HCT116 (cell line): ENCODE measurements at places on chromosomes 6 and 20. TPM values are rescaled to one million over a fixed set of nuclear protein-coding genes. Genes with fewer than 3 reads are reported as not detected.

DNA sequence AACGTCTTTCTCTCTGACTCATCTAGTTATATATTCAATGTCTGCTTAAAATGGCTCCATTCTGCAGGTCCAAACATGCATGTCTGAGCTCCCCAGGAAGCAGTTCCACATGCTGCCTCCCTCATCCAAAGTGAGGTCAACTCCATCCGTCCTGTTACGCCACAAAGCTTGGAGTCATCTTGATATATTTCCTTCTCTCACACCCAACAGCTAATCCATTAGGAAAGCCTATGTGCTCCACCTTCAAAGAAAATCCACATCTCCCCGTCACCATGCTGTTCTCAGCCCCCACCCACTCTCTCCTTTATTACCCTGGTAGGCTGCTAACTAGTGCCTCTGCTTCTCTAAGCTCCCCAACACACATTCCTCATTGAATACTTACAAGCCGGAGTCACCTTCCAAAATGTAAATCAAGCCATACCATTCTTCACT, 130.2 kb upstream of the SYNDIG1 start:
- no peak for DNase-seq

DNA sequence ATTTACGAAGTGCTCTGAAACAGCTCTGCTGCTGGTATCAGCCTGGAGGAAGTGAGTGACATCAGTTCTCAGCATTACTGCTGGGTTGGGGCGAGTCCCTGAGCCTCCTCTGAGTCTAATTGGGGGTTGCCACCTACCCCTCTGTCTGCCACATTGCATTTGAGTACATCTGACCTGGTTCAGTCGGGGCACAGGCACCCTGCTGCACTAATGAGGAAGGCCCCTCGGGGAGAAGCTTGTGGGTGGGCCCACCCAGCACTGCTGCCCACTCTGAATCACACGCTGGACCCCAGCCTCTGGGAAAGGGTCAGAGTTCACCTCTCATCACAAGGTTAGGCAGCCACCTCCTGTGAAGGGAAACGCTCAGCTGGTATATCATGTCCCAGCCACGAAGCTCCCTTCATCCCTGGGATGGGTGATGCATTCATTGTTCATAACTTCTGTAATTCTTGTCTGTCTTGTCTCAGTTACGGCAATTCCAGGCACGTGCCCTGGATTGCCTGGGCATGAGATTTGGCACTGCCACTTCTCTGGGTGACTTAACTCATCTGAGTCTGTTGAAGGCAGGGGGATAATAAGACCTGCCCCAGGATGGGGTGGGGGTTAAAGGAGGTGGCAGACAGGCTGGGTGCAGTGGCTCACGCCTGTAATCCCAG, 13.3 kb downstream of the DNMT3B start:
- no peak for DNase-seq

- no peak for DNase-seq
These were observed 5.4 kb downstream of the NPBWR2 start for GRCh38 chr20:64101731-64102621.

DNA sequence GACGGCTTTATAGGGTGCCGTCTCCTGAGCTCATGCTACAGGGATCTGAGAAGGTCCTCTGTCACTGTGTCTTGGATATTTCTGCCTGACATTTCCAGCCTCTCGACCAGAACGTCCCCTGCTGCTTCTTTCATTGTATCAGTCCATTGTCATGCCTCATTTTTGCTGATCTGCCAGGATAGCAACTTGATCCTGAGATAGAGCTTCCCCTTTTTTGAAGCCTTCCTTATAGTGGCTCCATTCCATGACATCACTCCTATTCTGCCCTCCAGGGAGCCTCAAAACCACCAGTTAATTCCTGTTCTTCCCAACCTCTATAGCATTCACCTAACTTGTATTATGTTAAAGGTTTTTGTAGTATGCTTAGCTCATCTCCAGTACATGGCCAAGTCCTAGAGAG, 431.8 kb upstream of the NOX3 start:
- DNase-seq, result no peak

- DNase-seq, result peak; percentile 60
These were observed 23.8 kb upstream of the BNIP5 start for GRCh38 chr6:36360241-36361054.

Gene BPIFB1
- 0.17 TPM for total RNA-seq

Gene GNL1
- 113 TPM for total RNA-seq
